ENCODE measurements at places on chromosomes 6 and 20.

DNA sequence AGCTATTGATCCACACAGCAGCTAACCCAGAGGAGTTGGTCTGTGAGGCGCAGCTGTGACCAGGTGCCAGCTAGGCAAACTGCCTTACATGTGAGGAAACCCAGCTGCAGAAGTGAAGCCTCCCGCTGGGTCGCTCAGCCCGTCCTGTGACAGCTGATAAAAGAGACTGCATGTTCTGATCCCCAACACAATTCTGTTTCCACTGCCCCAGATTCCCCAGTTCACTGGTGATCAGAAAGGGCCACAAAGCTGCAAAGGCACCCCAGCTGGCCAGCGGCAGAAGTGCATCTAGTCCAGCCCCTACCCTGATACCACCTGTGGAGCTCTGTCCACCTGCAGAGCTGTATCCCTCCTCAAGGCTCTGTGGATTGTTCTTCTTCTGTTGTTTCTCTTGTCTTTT is 64.5 kb downstream of the CTNNBL1 start:
- DNase-seq, result no peak

GRCh38 chr6:5174244-5174643 is 86.5 kb downstream of the LYRM4 start:
- peak; percentile 78 for DNase-seq

- peak; percentile 94 for DNase-seq
Measured at GRCh38 chr6:31575335-31575901, at the start of gene TNF. Gene TNF (plus strand): TSS chr6:31575565. CDS start chr6:31575742, 177 bp downstream.

DNA sequence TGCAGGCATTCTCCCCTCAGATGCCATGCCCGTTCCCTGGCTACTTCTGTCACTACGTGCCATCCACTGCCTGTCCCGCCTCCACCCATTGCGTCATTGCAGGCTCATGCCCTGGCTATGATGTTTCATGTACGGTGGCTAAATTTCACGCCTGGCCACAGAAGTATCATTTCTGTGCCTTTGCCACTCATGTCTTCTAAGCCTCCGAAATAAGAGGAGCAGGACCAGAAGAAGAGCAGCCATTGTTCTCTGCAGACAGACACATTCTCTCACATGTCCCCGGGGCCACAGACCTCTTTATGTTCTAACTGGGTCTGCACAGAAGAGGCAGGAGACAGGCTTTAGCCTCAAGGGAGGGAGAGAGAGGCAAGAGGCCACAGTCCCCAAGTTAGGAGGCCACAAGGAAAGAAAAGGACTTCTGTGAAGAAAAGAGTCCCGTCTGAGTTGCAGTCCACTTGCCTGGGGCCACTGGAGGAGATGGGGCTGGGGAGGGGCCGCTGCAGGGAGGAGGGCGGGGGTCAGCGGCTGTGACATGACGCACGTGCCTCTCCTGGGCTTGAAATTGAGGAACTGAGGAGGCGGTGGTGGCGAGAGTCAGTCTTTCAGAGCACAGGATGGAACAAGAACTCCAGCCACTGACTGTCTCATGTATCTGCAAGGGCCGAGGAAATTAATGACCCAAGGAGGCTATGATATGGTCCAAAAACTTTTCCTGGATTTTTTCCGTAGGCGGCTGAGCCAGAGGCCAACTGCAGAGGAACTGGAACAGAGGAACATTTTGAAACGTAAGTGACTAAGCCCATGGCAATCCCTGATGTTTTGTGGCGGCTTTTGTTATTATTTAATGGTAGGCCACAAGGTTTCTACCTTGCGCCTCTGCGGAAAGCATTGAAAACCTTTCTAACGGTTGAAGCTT is 55.9 kb downstream of the TBC1D7 start:
- DNase-seq, result peak; percentile 22

- DNase-seq, result no peak
Measured at GRCh38 chr6:167670938-167671338, 155.8 kb upstream of the AFDN start.
